ENCODE measurements at places on chromosomes 5 and 9.

- peak; percentile 82 for DNase-seq
Observed at GRCh38 chr9:133944746-133945135, 47.4 kb downstream of the VAV2 start.

GRCh38 chr9:112541685-112542084 lies 55.1 kb downstream of the KIAA1958 start:
- DNase-seq, result no peak

DNA sequence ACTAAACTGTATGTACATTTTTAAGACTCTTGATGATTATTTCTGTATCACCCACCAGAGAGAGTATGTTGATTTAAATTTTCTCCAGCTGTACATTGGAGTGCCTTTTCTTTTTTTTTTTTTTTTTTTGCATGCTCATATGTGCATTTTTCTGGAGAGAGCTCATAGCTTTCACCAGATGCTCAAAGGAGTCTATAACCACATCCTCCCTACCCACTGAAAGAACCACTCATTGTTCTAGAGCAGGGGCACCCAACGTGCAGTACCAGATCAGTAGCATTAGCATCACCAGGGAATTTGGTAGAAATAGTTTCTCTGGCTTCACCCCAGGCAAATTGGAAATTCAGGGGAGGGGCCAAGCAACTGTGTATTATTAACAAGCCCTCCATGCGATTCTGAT lies 53.9 kb upstream of the TMEM171 start:
- no peak for DNase-seq

- peak; percentile 76 for DNase-seq
Observed at GRCh38 chr9:70412832-70413463, 1.5 kb downstream of the KLF9 start.

- DNase-seq, result no peak
Observed at GRCh38 chr5:168592014-168592368, 12.8 kb upstream of the PANK3 start.

DNA sequence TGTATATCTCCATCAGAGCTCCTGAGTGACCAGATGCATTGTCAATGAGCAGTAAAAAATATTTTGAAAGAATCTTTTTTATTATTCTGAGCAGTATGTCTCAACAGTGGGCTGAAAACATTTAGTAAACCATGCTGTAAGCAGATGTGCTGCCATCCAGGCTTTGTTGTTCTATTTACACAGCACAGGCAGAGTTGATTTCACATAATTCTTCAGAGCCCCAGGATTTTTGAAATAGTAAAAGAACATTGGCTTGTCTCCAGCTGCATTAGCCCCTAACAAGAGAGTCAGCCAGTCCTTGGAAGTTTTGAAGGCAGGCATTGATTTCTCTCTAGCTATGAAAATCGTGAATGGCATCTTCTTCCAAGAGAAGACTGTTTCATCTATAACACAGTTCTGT lies 25.2 kb upstream of the ENTREP1 start:
- DNase-seq, result no peak

GRCh38 chr5:170532935-170533334 lies 29.1 kb downstream of the KCNIP1 start:
- no peak for DNase-seq

DNA sequence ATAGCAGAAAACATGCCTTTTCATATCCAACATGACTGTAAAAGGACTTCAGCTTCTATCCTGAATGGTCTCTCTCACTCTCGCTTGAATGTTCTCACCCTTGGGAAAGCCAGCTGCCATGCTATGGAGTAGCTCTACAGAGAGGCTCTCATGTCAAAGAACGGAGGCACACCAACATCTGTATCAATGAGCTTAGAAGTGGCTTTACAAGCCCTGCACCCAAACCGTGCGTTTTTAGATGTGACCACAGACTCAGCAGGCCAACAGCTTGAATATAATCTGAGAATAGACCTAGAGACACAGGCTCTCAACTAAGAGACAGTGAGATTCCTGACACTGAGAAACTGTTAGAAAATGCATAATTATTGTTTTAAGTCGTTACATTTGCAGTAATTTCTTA lies 1231.6 kb upstream of the CDH9 start:
- DNase-seq, result no peak

DNA sequence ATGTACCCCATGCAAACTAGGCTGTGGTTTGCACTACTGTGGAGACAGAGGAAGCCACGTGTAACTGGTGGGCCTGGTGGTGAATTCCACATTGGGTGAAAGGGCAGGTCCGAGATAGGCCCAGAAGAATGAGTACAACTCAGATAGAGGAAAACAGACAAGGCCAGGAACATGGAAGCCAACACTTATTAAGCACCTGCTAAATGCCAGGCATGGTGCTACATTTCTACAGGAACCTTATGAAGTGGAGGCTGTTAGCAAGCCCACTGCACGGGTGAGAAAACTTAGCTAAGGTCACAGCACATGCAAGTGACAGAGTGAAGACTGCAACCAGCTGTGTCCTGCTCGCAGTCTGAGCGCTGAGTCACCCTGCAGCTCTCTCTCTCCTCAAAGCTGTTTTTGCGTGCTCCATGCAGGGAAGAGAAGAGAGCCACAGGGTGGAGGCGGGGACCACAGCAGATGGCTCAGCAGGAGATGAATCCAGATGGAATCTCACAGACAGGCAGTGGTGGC lies 65.5 kb upstream of the SPTLC1 start:
- DNase-seq, result no peak

DNA sequence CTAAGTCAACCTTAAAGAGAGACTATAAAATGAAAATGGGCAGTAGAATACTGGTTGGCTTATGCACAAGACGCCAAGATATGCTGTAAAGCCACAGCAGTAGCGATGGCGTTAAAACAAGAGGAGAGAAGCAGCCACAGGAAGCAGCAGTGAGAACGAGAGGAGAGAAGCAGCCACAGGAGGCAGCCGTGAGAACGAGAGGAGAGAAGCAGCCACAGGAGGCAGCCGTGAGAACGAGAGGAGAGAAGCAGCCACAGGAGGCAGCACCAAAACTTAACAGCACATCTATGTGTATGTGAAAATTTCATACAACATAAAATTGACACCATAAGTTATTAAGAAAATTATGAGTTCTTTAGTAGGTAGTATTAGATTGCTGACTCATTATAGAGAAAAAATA lies 2318.6 kb upstream of the ACO1 start:
- no peak for DNase-seq

DNA sequence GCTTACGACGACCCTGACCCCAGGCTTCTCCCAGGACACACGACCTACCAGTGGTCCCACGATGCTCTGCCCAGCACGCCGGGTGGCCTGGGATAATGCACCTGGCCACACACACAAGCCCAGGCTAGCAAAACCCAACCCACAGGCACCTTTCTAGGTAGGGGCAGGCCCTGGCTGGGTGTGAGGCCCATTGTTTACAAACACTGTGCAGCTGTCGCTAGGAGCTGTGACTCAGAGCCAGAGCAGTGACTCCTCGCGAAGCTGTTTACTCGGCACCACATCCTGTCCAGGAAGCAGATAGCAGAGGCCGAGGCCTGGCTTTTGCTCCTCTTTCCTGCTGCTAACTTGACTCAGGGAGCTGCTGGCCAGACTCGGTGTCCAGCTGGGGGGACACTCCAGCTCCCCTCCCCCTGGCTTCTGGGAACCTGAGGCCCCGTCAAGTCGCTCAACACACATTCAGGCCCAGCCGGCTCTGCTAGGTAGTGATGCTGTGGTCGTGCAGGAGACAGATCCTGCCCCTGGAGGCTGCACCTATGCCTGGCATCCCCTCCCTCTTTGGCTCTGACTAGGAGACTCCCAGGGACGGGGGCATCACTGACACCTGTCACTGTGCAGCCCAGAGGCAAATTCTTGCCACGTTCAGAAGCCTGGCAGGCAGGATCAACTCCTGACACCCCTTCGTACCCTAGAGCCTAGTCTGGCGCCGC lies 12.8 kb upstream of the RALGDS start:
- DNase-seq, result peak; percentile 92

GRCh38 chr5:97405941-97406340 lies 222.9 kb upstream of the RIOK2 start:
- no peak for DNase-seq

GRCh38 chr5:160369990-160370712 lies at the start of gene C1QTNF2:
C1QTNF2 (minus strand) TSS chr5:160370626; CDS start chr5:160355011, 15,615 bp downstream.
- DNase-seq, result peak; percentile 51

GRCh38 chr9:70947086-70947485 lies 174.3 kb downstream of the TRPM3 start:
- no peak for DNase-seq

DNA sequence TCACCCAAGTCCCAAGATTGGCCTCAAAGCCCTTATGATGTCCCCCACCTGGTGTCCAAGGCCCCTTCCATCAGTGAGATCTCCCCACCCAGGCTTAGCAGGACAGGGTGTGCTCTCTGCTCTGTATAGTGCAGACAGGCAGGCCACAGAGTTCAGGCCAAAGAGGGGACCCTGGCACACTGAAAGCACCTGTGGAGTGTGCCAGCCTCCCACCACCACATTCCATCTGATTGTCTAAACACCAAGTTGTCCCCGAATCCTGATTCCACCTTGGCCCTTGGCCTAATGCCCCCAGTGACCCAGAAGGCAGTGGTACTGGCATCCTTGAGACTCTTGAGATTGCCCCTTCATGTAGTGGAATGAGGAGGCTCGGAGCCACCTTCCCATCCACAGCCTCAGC lies 5.4 kb downstream of the SPINK4 start:
- DNase-seq, result no peak

DNA sequence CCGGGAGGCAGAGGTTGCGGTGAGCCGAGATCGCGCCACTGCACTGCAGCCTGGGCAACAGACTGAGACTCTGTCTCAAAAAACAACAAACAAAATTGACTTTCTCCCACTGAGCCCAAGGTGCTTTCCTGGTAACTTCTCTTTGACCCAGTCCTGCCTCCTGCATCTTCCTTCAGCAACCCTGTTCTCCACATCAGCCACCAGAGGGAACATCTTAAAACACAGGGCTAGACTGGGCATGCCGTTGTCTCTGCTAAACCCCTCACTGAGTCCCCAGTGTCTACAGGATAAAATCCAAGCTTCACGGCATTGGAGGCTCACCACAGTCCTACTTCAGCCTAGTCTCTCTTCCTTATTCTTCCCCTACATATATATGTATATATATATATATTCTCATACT lies 39.8 kb upstream of the KCNMB1 start:
- no peak for DNase-seq

- DNase-seq, result peak; percentile 43
Observed at GRCh38 chr5:6448622-6449464, at the start of gene UBE2QL1. UBE2QL1 (plus strand) TSS chr5:6448859; CDS start chr5:6448894, 35 bp downstream.

DNA sequence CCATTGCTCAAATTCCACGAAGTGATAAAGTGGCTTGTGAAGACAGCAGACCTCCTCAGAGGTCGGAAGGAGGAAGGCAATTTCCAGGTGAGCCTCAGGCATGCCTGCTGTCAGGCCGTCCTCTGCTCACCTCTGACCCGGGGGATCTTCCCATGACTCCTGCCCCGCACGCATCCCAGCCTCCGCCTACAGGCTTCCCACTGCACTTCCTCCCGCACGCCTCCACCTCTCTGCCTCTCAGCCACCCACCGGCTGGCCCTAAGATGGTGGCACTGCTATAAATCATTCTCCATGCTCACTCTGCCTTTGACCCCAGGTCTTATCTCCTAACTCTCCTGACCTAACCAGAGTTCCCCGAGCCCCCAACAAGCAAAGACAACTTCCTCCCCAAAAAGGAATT lies 49.4 kb upstream of the DNAH5 start:
- DNase-seq, result no peak

DNA sequence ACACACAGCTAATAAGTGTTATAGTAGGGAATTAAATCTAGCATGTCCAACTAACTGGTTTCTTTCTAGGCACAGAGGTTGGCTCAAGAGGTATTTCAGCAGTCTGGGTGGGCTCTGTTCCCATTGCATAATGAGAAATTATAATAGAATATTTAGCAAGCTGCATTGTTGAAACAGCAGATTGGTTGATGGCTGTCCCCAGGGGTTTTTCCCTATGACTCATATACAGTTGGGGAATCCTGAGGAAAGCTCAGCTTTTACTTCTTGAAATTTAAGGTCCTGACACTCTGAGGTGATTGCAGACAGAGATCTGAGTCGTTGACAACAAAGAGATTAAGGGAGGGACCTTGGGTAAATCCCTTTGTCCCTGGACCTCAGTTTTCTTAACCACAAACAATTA lies 38.3 kb upstream of the TNFSF8 start:
- no peak for DNase-seq

DNA sequence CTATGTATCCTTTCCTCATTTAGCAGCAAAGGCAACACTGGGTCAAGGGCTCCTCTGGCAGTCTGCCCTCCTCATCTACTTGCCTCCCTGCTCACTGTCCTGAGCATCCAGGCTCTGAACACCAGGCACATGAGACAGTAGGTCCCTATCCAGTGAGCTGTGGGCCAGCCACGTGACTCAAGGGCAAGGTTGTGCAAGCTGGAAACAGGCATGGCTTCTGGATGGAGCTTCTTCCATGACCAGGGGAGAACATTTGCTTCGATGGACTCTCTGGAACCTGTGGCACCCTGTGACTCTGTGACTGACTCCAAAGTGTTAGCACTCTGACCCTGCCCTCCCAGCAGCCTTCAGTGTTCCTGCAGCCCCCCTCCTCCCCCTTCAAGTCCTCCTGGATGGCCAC lies 31.2 kb downstream of the ENHO start:
- no peak for DNase-seq

- peak; percentile 88 for DNase-seq
Observed at GRCh38 chr5:81856948-81857928, 106.3 kb upstream of the SSBP2 start.

- DNase-seq, result no peak
Observed at GRCh38 chr9:112764837-112765236, 14.3 kb downstream of the SNX30 start.

GRCh38 chr9:76644171-76644570 lies 120.1 kb upstream of the PCA3 start:
- DNase-seq, result no peak

- no peak for DNase-seq
Observed at GRCh38 chr5:169576181-169576598, 7.4 kb upstream of the SPDL1 start.

- no peak for DNase-seq
Observed at GRCh38 chr5:111641533-111642233, 115.3 kb downstream of the NREP start.

- no peak for DNase-seq
Observed at GRCh38 chr9:94829380-94830070, 103.0 kb downstream of the AOPEP start.

DNA sequence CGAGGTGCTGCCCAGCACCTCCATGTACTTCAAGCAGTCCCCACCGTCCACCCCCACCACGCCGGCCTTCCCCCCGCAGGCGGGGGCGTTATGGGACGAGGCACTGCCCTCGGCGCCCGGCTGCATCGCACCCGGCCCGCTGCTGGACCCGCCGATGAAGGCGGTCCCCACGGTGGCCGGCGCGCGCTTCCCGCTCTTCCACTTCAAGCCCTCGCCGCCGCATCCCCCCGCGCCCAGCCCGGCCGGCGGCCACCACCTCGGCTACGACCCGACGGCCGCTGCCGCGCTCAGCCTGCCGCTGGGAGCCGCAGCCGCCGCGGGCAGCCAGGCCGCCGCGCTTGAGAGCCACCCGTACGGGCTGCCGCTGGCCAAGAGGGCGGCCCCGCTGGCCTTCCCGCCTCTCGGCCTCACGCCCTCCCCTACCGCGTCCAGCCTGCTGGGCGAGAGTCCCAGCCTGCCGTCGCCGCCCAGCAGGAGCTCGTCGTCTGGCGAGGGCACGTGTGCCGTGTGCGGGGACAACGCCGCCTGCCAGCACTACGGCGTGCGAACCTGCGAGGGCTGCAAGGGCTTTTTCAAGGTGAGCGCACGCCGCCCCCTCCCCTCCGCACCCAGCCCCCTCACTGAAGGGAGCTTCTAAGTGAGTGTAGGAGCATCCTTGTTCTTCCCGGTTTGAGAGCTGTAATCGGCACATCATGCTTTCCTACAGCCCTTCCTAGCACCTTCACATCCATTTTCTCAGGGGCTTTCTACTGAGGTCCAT lies 6.9 kb downstream of the NR4A3 start:
- DNase-seq, result no peak

Measured in BE2C (cell line).